ENCODE measurements at places on chromosomes 6 and 20. TPM values are rescaled to one million over a fixed set of nuclear protein-coding genes. Genes with fewer than 3 reads are reported as not detected.

ACSS1 gene
- polyA plus RNA-seq, result 21.0 TPM

TMEM244 gene
- not detected for polyA plus RNA-seq

CYP39A1 gene
- polyA plus RNA-seq, result 3.0 TPM

NMBR gene
- polyA plus RNA-seq, result not detected

TOX2 gene
- polyA plus RNA-seq, result 3.6 TPM

BPIFB1 gene
- polyA plus RNA-seq, result not detected

OR2H2 gene
- not detected for polyA plus RNA-seq

IMPG1 gene
- polyA plus RNA-seq, result not detected

CRNKL1 gene
- polyA plus RNA-seq, result 15.6 TPM

ADGB gene
- not detected for polyA plus RNA-seq

SLC18B1 gene
- polyA plus RNA-seq, result 8.7 TPM

GJA1 gene
- polyA plus RNA-seq, result 7.2 TPM

CRISP3 gene
- not detected for polyA plus RNA-seq

OR12D3 gene
- not detected for polyA plus RNA-seq

LST1 gene
- polyA plus RNA-seq, result 24.7 TPM

TAPBP gene
- 114 TPM for polyA plus RNA-seq

CST2 gene
- not detected for polyA plus RNA-seq
